Foreskin keratinocyte (primary cell): ENCODE measurements at places on chromosomes 3 and 15. TPM values are rescaled to one million over a fixed set of nuclear protein-coding genes. Genes with fewer than 3 reads are reported as not detected.

STRIT1 gene
- total RNA-seq, result not detected in 2 replicates

UNC13C gene
- not detected in 2 replicates for total RNA-seq

ASB14 gene
- not detected in 2 replicates for total RNA-seq

CRYGS gene
- total RNA-seq, result 1.1 and 1.3 TPM in 2 replicates

KNG1 gene
- not detected in 2 replicates for total RNA-seq

ALDH1L1 gene
- total RNA-seq, result 0.68 and 1.7 TPM in 2 replicates

CKMT1A gene
- 28.7 and 86.0 TPM in 2 replicates for total RNA-seq

EPHA3 gene
- 0.04 TPM in 1 of 2 replicates, not detected in the other for total RNA-seq

PLA2G4E gene
- total RNA-seq, result 0.07 and 0.14 TPM in 2 replicates

GPR171 gene
- total RNA-seq, result not detected in 2 replicates

ROPN1 gene
- total RNA-seq, result not detected in 2 replicates

INO80 gene
- 23.4 and 25.3 TPM in 2 replicates for total RNA-seq

ZNF620 gene
- total RNA-seq, result 1.1 and 1.3 TPM in 2 replicates

SLC9A9 gene
- total RNA-seq, result 1.9 and 2.0 TPM in 2 replicates

THPO gene
- not detected in 2 replicates for total RNA-seq

BSN gene
- 0.07 TPM in 2 replicates for total RNA-seq

THRB gene
- total RNA-seq, result 3.1 and 3.9 TPM in 2 replicates

EIF3J gene
- total RNA-seq, result 66.2 and 77.2 TPM in 2 replicates

CASR gene
- total RNA-seq, result not detected in 2 replicates

ZNF501 gene
- 3.2 TPM in 2 replicates for total RNA-seq

DYNC1LI1 gene
- 34.3 and 36.9 TPM in 2 replicates for total RNA-seq

GP5 gene
- total RNA-seq, result not detected in 2 replicates

BRK1 gene
- 114 and 115 TPM in 2 replicates for total RNA-seq

ALG1L2 gene
- not detected in 2 replicates for total RNA-seq

AHSG gene
- total RNA-seq, result 0.21 TPM in 1 of 2 replicates, not detected in the other

TRA2B gene
- total RNA-seq, result 151 and 167 TPM in 2 replicates

LRRK1 gene
- 13.5 and 13.7 TPM in 2 replicates for total RNA-seq

GABRB3 gene
- 0.60 and 2.1 TPM in 2 replicates for total RNA-seq

SPINT1 gene
- 107 and 121 TPM in 2 replicates for total RNA-seq

ACSBG1 gene
- not detected in 2 replicates for total RNA-seq

ZBTB20 gene
- total RNA-seq, result 0.78 and 1.4 TPM in 2 replicates
